Transverse colon (tissue), 4 donors: ENCODE measurements at places on chromosomes 16 and 17.

GRCh38 chr17:43449470-43450248 is 34.1 kb upstream of the DHX8 start:
- no peak for DNase-seq

DNA sequence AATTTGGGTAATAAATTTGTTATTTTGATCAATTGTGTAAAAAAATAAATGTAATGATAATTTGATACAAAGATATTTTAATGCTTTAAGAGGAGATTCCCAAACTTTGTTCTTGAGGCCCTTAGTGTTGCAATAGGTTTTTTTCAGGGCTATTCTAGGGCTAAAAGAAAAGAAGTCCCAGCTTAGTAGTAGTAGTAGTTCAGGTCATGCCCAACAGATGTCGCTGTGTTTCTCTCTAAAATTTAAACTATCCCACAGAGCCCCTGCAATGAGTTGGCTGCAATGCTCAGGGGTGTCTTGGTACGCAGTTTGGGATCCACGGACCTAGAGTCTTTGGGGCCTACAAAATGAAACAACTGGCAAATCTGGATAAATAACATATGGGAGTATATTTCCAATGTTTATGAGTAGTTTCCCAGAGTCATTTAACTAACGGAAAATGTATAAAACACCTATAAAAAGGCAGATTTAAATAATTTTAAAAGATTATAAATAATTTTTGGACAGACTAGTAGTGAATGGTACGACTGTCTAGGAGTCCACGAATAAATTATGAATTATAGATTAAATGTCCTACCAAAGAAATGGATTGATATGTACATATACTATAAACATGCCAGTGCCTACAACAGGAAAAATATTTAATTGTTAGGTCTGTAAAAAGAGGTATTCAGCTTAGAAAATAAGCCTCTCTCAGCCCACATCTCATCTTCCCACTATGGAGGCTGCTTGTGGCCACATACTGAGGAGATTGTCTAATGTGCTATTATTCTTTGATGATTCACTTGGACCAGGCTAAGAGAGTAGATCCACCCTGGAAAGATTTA is 228.5 kb upstream of the PMFBP1 start:
- DNase-seq, result peak; percentile 24

DNA sequence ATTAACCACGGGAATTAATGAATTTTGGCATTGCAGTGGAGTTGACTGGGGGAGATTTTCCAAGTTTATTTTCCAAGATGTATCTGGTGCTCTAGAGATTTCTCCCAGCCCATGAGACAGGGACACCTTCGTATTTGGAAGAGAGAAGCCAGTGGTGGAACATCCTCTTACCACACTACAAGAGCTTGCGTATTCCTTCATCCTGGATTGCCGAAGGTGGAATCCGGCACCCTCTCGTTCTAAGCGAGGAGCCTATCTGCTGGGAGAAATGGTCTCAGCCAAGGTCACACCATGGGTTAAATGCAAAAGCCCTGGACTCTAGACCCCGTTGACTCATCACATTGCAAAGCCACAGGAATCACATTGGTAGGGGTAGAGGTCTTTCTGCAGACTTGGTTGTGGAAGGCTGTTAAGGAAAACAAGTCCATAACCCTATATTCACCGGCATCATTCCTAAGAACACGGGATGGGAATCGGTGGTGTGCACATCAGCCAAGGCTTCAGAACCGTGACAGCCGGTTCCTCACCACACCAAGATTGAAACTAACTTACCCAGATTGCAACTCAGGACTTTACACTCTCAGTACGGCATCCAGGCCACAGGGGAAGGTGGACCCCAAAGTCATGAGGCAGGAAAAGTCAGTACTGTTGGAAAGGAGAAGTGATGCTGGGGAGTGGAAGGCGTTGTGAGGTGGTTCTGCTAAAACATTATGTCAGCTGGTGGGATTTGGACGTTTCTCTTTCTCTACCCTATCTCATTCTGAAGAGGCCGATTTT is 259.8 kb downstream of the CPPED1 start:
- DNase-seq, result no peak

- no peak for DNase-seq
Observed at GRCh38 chr17:64771980-64772844, 110.1 kb upstream of the SMURF2 start.

- DNase-seq, result no peak
Observed at GRCh38 chr17:72518159-72518732, 397.4 kb downstream of the SOX9 start.

GRCh38 chr16:87618216-87618615 is 15.9 kb downstream of the JPH3 start:
- DNase-seq, result no peak

- DNase-seq, result peak; percentile 99
Observed at GRCh38 chr17:75393523-75394331, 11.8 kb downstream of the GRB2 start.

GRCh38 chr16:11325404-11326083 is 19.7 kb upstream of the RMI2 start:
- no peak for DNase-seq

DNA sequence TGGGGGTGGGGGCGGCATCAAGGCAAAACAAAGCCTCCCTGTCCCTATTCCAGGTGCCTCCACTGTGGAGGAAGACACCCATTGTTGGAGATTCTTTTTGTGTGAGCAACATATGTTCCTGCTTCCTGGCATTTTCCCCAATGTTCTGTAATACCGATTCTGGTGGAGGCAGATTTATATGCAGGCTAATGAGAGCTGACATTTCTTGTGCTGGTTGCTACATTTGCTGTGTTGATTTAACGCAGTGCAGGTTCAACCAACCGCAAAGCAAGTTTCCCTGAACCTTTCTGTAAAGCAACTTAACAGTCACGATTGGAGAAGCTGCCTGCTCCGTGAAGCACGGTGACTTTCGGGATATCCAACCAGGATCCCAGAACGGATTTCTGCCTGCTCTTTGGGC is 260.5 kb downstream of the CBLN1 start:
- no peak for DNase-seq

DNA sequence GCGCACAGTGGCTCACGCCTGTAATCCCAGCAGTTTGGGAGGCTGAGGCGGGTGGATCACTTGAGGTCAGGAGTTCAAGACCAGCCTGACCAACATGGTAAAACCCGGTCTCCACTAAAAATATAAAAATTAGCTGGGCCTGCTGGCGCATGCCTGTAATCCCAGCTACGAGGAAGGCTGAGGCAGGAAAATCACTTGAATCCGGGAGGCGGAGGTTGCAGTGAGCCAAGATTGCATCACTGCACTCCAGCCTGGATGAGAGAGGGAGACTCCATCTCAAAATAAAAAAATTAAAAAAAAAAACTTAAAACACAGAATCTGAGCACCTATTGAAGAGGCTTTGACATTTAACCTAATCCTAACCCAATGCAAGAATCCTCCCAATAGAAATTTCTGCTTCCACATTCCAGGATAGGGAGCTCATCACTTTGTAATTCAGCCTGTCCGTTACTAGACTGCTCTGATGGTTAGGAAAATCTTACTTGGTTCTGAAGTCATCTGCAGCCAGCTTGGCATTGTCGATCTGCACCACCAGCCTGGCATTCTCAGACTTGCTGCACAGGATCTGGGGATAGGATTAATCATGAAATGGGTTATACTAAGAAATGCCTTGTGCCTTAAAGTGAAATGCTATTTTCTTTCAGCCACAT is 2.1 kb downstream of the KRT33B start:
- DNase-seq, result no peak

GRCh38 chr17:74759941-74760340 is 11.5 kb downstream of the NHERF1 start:
- DNase-seq, result no peak

- DNase-seq, result no peak
Observed at GRCh38 chr17:38453951-38454421, 25.7 kb downstream of the ARHGAP23 start.

DNA sequence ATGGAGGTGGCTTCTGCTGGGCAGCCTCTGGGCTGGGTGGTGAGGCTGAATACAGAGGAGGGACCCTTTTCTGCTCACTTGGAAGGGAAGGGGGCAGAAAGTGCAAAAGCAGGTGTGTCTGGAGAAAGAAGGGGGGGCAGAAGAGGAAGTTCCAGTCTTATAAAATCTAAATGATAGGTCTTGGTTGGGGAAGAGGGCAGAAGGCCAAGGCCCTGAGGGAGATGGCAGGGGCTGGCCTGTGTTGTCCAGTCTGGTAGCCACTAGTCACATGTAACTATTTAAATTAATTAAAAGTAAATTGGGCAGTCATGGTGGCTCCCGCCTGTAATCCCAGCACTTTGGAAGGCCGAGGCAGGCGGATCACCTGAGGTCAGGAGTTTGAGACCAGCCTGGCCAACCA is 2.5 kb upstream of the CAMKK1 start:
- DNase-seq, result no peak

DNA sequence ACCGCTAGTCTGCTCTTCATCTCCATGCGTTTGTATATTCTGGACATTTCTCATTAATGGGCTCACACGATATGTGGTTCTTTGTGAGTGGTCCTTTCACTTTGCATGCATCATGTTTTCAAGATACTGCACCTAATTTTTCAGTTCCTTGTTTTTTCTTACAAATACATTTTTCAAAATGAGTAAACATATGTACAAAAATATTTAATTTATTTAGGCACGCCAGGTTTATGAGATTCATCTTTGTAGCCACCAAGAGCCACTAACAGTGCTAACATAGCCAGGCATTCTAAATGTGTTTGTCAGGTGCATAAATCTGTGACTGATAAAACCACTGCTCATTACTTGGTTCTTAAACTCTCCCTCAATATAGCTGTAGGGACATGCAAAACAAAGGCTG is 375.3 kb downstream of the WWOX start:
- DNase-seq, result no peak

DNA sequence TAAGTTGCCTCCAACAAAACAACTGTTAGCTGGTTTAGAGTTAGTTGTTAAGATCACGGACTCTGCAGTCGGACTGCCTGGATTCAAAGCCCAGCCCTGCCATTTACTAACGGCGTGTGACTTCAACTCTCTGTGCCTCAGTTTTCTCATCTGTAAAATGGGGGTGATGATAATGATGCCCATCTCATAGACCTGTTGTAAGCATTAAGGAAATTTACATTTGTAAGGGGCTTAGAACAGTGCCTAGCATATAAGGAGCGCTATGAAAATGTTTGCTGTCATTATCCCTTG is 825 bp downstream of the SLC4A1 start:
- DNase-seq, result no peak

GRCh38 chr17:82691714-82692113 is 6.8 kb downstream of the RAB40B start:
- no peak for DNase-seq

GRCh38 chr17:17036524-17036998 is 5.7 kb upstream of the MPRIP start:
- no peak for DNase-seq

- DNase-seq, result no peak
Observed at GRCh38 chr16:74455213-74455612, 33.9 kb upstream of the CLEC18B start.
